ENCODE measurements at places on chromosomes 6 and 20.

GRCh38 chr6:40038626-40039025 is 104.4 kb upstream of the MOCS1 start:
- DNase-seq = peak; percentile 4

DNA sequence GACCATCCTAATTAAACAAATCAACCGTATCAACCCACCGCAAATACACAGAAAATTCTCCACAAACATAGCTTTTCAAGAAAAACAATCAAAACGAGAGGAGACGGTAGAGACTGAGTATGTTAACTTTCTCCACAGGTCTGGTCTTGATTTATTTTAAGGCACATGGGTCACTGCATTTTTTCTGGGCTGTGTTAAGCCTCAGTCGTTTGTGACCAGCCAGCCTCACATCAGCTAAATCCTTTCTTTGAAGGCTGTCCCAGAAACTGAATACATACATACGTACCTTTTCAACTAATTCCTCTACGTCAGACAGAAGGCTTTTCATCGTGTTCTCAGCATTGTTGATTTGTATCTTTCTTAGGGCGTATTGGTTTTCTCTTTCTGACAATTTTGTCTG is 69.4 kb downstream of the LAMA4 start:
- no peak for DNase-seq

DNA sequence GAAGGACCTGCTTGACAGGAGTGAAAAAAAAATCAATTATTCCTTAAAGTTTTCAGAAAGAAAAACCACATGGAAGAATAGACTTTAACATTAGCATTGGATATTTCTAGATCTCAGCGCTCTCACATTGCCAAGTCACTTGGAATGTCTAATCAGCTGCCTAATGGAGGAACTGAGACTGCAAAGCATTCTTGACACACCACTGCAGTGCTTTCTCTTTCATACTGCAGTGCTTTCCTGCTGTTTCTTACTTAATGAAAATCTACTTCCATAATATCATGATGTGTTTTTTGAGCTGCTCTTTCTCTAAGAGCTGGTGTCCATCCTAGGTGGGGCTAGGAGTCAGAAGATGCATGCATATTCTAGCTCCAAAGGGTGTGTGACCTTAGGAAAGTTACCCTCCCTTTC is 20.4 kb upstream of the MCM3 start:
- peak; percentile 74 for DNase-seq

DNA sequence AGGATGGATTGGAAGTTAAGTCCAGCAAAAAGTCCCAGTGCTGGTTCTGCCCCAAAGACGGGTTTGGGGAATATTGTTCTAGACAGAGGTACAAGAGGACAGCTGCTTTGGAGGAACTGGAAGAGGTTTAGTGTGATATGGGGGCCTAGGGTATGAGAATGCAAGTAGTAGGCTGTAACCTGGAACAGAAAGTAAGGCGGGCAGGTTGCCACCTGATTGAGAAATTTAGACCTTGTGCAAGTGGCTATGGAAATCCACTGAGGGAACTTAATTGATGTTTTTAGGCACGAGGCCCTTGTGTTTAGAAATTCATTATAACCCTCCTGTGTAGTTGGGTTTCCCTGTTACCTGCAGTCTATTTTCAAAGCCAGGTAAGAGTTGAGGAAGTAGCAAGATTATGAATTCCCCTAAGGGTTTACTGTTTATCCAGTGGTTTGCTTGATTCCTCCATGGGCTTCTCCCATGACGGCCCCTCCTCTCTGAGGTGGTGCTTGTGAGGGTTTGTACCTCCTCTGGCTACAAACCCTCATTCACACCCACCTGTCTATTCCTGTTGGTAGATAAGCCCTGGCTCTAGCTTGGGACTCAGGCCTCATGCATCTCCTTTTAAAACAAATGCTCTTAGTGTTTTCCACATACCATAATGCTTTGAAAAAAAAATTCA is 42.0 kb upstream of the BCAS1 start:
- no peak for DNase-seq

- no peak for DNase-seq
Measured at GRCh38 chr6:148972481-148972880, 225.7 kb downstream of the UST start.

DNA sequence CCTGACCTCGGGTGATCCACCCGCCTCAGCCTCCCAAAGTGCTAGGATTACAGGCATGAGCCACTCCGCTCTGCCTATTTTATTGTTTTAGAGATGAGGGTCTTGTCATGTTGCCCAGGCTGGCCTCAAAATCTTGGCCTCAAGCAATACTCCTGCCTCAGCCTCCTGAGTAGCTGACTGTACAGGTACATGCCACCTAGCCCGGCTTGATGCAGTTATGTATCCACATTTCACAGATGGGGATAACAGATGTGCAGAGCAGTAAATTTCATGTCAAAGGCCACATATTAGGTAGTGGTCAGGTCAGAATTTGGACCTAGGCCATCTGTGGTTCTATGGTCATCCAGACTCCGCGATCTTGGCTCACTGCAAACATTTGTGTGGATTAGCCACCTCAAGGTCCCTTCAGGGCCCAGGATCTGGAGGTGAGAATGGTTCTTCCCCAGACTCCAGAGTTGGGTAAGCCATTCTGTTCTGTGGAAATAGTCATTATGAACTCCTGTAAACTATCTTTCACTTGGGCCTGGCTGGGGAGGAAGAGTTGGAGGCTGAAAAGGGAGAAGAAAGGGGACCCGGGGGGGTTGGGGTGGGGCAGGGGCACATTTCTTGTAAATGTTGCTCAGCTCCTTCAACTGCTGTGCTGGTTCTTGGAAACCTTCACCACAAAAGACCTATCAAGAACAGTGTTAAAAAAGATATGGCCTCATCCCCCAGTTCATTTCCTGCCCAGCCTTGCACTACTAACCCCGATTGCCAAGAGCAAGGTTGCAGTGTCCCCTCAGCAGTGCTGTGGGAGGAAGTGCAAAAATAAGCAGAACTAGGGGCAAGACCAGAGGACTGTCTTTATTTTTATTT is 13.0 kb downstream of the PIM1 start:
- peak; percentile 78 for DNase-seq

- no peak for DNase-seq
Measured at GRCh38 chr6:64985726-64986125, 721.3 kb downstream of the EYS start.

DNA sequence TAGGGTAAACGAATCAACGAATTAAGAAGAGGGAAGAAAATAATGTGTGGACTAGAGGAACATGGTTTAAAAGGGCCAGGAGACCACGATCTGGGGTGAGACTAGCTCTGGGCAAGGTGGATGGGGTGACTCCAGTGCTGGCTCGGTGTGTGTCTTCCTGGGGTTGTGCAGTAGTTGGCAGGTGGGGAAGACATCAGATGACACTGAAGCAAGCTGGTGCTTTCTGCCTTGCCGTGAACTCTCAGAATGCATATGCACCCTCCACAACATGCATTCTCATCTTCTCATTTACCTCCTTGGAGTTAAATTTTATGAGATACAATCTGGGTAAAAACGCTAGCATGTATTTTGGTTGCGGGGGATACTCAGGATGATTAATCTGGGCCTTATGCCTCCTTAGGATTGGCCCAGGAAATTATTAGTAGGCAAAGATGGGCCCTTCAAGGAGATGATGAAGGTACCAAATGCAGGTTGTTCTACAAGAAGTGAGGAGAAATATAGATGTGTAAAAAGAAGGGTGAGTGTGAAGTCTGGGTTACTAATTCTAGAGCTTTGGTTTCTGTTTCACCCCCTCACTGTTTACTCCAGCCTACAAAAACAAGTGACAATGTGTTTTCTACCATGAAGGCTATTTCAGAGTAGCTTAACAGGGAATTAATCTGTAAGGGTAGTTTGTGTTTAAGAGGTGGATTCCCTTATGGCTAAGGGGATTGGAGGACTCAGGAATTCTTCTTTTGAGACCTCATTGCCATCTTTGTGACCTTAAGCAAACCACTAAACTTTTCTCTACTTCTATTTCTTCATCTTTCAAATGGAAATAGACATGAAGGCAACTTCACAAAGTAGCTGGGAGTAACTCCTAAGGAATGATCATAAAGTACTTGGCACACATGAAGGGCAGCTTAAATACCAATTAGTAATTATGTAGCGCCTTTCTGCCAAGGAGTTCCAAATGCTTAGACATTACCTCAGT is 71.0 kb upstream of the SUPT3H start:
- DNase-seq = no peak

GRCh38 chr20:64039293-64040160 is 3.5 kb downstream of the C20orf204 start:
- DNase-seq = no peak

- no peak for DNase-seq
Measured at GRCh38 chr20:38213607-38213940, 47.0 kb downstream of the KIAA1755 start.

- no peak for DNase-seq
Measured at GRCh38 chr6:27251606-27252251, 4.2 kb downstream of the PRSS16 start.

GRCh38 chr20:39885975-39886649 is 802.9 kb downstream of the MAFB start:
- peak; percentile 67 for DNase-seq

- peak; percentile 89 for DNase-seq
Measured at GRCh38 chr6:22784601-22785410, 215.4 kb downstream of the HDGFL1 start.

- DNase-seq = no peak
Measured at GRCh38 chr20:19330731-19331130, 118.3 kb downstream of the SLC24A3 start.

- no peak for DNase-seq
Measured at GRCh38 chr6:168686831-168687730, 246.1 kb downstream of the SMOC2 start.

GRCh38 chr6:96939007-96939805 is 14.7 kb downstream of the KLHL32 start:
- peak; percentile 89 for DNase-seq

DNA sequence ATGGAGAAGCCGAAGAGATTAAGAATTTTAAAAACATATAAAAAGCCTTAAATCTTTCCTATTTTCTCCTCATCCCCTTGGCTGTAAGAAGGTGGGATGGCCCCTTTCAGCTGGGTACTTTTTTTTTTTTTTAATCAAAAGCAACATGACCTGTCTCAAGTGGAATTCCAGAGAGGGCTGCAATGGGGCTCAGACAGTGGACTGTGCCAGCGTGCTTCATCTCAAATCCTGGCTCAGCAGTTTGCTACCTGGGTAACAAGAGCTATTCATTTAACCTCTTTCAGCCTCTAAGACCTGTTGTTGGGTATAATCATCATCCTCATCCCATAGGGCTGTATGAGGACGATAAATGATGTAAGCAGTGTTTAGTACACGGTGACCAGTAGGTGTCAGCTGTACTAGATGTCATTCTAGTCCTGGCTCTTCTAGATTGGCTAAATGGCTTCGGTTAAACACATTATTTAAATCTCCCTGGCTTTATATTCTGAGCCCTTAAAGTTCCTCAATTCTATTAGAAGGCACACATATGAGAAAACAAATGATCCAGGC is 6.9 kb upstream of the PPP1R3G start:
- DNase-seq = no peak

- no peak for DNase-seq
Measured at GRCh38 chr6:17940151-17940792, 47.2 kb downstream of the KIF13A start.

DNA sequence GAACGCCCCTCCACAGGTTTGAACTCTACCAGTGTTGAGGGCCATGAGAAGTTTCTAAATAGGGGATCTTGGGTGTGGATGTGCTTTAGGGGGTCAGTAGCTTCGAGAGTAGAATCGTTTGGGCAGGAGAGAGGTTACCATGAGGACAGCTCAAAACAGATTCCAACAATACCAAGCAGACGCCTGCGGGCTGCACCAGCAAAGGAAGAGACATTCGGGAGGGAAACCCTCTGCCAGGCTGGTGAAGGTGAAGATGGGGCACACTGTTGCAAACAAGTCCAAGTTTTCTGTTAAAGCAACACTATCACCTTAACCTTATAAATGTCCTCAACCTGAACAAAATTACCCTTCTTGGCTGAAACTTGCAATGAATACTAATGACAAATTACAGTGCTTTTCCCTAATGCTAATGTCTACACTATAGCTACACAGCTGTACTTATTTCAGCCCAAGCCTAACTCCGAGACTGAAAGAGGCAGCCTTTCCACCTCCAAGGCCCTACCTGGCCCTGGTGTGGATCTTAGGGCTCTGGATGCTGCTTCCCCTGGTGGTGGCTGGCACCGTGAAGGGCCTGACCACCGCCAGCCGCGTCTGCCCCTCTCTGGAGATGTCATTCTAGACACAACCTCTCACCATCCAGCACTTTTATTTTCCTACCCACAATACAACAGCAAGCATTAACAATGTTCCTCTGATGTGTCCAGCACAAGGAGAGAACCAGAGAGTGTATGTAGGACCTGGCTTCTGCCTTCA is 80.1 kb downstream of the DLL1 start:
- DNase-seq = no peak

- no peak for DNase-seq
Measured at GRCh38 chr20:52172392-52173047, 19.1 kb downstream of the ZFP64 start.

Data from pons (tissue), 1 donor.